ENCODE measurements at places on chromosomes 4 and X.

DNA sequence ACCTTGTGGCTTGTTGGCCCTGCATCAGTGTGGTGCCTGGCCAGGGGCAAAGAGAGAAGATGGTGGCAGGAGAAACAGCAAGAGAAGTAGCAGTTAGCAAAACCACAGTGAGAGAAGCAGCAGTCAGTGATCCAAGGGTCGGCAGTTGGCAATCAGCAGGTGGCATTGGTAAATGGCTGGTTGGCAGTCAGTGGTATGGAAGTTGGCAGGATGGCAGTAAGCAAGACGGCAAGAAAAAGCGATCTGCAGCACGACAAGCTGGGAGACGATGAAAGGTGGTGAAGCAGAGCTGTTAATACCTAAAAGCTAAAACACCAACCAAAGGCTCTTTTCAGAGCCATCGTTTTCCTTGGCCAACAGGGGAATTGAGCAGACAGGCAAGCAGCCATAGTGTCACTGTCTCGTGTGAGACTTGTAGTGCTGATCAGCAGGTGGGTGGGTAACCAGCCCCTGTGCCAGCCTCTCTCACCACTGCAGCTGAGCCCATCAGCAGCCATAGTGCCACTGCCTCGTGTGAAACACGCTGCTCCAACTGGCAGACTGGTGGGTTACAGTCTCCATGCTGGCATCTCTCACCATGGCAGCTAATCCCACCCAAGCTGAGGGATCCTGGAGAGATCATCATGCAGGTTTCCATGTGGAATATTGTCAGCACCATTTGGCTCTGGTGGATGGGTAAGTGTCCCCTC, 2078.4 kb downstream of the PCDH7 start:
- DNase-seq, result no peak

GRCh38 chr4:187477224-187477623, 518.3 kb upstream of the ZFP42 start:
- DNase-seq, result no peak

GRCh38 chr4:105895583-105896460, 551 bp downstream of the NPNT start:
- DNase-seq, result no peak

DNA sequence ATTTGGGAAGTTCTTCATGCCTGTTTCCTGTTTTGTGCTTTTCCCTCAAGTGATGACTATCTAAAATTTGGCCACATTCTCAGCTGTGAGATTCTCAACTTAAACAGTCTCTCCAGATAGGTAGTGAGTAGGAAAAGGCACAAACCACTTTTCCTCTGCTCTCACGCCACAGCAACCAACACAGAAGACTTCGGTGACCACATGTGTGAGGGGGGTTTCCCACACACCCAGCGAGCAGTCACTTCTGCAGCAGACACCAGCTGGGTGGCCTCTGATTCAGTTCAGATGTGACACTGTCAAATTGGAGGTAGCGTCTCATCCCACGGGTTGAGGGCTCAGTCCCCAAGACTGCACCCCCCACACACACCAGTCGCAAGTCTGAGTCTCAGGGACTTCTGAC, 25.1 kb upstream of the CLDN34 start:
- no peak for DNase-seq

GRCh38 chr4:87543835-87544461, 14.8 kb upstream of the SPARCL1 start:
- no peak for DNase-seq

DNA sequence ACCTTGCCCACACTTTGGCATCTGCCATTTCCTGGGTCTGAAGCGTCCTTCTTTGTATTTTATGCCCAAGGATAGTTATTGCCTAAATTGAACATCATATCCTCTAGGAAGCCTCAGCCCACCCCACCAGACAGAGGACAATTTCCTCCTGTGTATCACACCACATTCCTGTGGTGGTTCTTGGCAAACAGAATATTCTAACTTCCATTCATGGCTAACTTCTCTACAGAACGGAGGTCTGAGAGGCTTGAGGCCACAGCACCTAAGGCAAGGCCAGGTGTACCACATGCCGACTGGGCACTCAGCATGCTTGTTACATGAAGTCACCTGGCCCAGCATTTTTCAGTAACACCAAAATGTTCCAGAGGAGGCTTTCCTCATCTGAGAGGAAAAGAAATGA, 42.4 kb downstream of the CD99L2 start:
- DNase-seq, result no peak

DNA sequence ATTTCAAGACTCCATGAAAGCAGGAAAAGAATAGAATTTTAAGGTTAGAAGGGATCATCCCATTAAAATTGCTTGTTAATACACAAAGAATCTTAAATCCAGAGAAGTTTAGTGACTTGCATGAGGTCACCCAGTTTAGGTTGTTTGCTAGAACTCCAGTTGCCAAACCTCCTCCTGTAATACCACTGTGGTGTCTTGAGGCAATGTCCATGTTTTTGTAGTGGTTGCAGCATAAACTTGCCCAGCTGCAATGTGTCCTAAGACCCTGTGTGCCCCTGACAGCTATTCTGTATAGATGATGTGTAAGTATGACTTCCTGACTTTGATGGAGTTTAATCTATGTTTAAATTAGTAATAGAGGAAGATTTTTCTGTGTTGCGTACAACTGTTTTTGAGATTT, 6.3 kb downstream of the SFRP2 start:
- no peak for DNase-seq

GRCh38 chr4:159444678-159445077, 341.8 kb downstream of the RAPGEF2 start:
- peak; percentile 22 for DNase-seq

DNA sequence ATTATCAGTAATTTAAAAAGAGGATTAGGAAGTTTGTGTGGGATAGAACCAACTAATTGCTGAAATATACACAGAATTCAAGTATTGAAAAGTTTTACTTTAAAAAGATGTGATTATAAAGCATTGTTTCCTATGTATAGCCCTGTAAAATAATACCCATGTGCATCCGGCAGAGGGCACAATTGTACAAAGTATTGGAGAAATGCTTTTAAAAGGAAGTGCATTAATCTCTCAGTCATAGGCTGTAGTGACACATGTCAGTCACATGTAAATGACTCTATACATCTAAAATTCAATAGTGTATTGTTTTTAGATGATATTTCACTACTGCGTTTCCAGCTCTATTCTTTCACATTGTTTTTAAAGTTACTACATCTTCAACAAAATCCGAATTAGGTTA, 9.7 kb upstream of the GEMIN8 start:
- DNase-seq, result peak; percentile 48

DNA sequence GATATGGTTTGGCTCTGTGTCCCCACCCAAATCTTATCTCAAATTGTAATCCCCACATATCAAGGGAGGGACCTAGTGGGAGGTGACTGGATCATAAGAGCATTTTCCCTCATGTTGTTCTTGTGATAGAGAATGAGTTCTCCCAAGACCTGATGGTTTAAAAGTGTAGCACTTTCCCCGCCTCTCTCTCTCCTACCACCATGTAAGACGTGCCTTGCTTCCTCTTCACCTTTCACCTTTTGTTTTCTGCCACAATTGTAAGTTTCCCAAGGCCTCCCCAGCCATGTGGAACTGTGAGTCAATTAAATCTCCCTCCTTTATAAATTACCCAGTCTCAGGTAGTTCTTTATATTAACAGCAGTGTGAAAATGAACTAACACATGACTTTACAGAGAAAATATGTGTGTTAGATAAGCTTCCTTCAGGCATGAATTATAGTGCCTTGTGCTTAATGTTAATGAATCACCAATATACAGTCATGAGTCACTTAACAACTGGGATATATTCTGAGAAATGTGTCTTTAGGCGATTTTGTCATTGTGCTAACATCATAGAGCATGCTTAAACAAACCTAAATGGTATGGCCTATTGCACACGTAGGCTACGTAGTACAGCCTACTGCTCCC, 37.9 kb downstream of the PDGFC start:
- DNase-seq, result no peak

DNA sequence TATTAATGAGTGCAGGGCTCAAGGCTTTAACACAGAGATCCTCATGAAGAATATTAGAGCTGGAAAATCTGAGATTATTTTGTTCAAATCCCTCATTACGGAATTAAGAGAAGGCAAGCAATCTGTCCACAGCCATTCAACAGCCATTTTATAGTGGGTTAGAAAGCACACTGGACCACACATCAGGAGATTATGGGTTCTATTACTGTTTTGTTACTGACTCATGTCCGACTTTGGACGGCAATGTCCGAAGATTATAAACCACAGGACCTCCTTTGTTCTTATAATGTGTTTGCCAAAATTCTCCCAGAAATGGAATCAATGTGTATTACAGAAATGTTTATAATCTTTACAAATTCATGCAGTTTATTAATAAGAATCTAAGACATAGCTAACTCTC, 8.1 kb downstream of the LAMTOR3 start:
- no peak for DNase-seq

DNA sequence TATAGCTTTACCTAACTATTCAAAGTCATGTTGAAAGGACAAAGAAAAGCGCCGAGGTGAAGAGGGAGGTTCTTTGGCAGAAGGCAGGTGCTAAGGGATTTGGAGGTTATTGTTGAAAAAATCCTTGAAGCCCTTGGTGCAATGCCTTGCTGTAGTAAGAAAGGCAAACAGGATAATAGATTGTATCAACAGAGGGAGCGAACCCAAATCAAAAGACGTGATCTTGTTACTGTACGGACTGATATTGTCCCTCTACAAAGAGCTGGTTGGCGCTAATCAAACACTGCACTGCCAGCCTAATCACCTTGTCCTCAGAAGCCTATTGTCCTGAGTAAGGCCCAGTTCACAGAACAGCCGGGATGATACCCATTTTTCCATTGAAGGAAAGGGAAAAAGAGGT, 182.9 kb downstream of the ZIC3 start:
- no peak for DNase-seq

- DNase-seq, result peak; percentile 44
Measured at GRCh38 chr4:183182873-183183725, 84.0 kb downstream of the WWC2 start.

- no peak for DNase-seq
Measured at GRCh38 chr4:151226004-151226932, 50.7 kb upstream of the PRSS48 start.

DNA sequence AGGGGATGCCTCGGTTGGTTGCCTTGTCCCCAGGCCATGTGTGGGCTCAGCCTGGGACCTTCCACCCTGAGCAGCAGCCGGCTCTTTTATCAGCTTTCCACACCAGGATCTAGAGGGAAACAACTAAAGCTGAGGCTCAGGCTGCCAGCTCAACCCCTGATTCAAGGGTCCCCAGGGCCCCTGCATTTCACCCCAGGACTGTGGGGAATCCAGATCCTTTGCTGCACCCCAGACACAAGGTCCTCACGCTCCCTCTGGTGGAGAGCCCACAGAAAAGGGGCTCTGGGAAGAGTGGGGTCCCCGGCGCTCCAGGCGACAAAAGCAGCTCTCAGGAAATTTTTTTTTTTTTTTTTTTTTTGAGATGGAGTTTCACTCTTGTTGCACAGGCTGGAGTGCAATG, 64.3 kb downstream of the ZFYVE28 start:
- DNase-seq, result peak; percentile 53

- no peak for DNase-seq
Measured at GRCh38 chrX:42176789-42177188, 253.4 kb upstream of the CASK start.

- no peak for DNase-seq
Measured at GRCh38 chrX:9055354-9055753, 21.4 kb upstream of the FAM9B start.

DNA sequence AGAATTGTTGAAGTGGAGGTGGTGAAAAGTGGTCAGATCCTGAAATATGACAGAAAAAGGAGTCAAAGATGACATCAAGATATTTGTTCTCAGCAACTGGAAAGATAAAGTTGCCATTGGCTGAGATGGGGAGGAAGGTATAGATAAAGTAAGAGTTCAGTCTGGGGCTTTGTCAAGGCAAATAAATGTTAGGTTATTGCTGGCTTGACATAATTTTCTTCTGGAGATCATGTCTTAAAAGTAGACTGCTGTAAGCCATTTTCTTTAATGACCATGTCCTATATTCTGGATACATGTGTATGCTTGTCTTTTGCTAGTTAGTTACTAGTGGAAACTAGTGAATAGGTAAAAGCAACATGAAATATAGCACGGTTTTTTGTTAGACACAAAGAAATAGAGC, 5.6 kb downstream of the USP53 start:
- DNase-seq, result no peak

DNA sequence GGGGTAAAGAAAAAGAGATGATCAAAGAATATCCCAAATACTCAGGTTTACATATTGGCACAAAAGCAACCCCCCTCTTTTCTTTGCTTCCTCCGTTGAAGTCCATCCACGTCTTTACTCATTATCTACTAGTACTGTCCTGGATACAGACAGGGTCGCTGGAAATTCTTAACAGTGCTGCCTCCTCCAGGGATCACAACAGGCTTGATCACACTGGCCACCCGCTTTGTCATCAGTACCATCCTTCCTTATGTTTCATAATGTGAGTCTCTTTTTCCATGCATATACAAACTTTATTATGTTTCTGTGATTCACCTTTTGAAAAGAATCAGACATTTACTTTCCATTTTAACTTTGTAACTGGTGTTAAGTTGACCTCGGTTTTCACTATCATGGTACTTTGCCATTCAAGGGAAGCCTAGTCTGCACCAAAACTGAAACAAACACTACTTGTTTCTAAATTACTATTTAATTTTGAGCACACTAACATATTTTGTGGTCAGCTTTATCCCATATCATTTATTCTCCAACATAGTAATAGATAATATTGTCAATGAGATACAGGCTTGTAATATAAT, 387.5 kb upstream of the PPP1R2C start:
- no peak for DNase-seq

DNA sequence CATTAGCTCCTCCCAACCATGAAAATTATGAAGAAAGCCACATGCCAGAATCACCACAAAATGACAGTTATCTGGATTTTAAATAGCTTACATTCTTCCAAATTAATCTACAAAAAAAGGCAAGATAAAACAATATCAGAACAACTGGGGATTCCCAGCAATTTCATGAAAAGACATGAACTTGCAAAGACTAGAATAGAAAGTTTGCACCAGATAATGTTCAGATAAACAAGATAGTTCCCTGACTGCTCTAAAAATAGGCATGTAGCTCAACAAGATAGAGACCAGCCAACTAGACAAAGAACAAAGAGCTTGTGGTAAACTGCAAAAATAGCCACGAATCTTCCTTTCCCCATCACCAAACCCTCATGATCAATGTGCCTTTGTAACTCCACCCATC, 30.3 kb upstream of the DDX53 start:
- no peak for DNase-seq
